ENCODE measurements at places on chromosomes 6 and 20.
A peak's percentile ranks its signal among the peaks of the same experiment; 100 is the strongest.

DNA sequence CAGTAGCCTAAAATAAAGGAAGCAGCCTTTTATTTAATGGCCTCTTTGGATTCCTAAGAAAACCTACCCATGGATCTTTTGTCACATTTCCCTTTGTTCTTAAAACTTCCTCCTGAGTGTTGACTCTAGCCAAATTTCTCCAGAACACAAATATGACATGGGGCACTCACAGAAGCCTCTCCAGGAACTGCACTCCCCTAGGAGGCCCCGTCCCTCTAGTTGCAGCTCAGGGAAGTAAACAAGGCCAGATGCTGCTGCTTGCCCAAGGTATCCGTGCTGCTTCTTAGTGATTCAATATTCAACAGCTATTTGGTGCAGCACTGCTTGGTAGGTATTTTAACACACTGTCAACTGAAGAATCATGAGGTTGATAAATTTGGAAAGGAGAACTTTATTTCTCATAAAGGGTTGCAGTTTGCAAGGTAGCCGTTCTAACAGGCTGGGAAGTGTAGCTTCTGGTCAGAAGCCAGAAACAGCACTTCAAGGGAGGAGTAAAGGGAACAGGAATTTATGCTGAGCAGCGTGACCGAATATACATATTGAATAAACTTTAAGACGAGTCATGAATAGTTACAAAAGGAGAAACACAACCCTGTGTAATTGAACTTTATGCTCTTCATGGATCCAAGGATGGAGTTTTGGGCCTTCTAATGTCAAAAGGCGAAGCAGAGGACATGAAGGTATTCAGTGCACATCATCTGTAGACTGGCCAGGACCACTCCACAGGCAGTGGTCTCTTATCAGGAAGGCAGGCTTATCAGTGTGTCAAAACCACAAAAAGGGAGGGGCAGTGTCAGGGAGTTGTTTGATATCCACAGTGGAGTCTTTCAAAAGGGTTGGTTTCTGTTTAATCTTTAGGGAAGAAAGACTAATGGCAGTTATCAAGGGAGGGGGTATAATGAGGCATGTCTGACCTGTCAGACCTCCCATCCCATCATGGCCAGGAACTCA is 63.3 kb downstream of the CD24 start:
- no peak for DNase-seq

- no peak for DNase-seq
These were observed 243.0 kb upstream of the RIN2 start for GRCh38 chr20:19515074-19515473.

GRCh38 chr20:45835329-45835765 is 1.7 kb downstream of the SNX21 start:
- no peak for DNase-seq

DNA sequence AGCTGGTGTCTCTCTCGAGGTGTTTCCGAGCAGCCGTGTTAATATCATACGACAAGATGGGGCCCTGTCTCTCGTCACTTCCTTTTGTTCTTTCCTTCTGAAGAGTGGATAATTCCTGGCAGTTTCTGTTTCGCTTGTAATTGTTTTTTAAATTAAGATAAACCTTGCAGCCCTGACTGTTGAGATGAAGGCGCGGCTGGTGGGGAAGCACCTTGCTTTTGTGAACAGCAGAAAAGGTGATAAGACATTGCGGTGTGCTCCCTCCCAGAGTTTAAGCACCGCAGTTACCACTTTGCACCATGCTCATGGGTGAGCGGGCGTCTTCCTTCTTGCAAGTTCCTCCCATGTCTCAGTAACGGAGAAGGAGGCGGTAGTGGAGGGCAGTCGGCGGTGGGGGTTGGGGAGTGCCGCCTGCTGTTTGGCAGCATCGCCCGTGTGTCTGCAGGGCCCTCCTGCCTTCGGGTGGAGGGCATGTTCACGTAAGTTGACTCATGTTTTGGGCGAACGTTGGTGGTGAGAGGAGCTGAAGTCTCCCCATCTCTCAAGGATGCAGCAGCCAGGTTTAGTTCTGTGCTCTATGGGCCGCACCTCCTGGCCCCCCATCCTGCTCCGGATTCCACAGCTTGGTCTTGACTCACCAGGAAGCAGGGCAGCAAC is 345.9 kb downstream of the TAF4 start:
- peak; percentile 56 for DNase-seq

DNA sequence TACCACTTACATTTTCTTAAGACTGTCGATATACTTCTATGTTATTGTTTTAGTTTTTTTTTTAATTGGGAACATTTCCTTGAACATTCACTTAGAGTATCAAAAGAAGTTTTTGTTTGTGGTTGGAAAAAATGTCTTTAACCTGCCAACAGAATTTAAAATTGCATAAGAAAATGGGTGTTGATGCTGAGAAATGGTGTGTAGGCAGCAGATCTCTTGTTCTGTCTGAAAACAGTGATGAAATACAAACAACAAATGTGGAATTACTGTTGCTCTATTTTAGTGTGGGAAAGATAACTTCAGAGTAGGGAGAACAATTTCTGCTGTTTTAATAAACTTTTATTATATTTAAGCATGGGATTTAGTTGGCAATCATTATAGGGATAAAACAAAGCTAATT is 293.5 kb downstream of the CDKAL1 start:
- DNase-seq, result no peak

DNA sequence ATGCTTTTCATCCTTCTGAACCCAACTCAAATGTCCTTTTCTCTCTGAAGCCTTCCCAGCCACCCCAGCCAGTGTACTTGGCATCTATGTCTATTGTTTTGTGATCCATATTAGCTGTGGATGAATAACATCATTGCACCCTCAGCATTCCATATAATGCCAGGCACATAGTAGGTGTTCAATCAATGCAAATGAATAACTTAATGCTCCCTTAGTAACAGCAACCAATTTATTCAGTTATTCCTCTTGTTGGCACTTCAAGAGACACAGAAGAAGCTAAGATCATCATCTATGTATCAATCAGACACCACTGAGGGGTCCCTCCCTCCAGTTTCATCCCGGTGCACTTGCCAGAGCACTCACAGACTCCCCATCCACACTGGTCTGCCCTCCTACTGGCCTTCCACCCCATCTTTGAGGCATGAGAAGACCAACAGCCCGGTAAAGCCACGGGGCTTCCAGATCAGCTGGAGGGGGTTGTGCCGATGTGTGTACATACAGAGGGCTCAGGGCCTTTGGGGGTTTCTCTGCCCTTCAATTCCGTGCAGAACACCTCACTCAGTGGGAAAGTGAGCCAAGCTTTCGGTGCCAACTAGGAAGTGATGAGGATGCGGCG is 2.4 kb upstream of the TAF8 start:
- DNase-seq, result no peak

- no peak for DNase-seq
These were observed 207.0 kb downstream of the THBS2 start for GRCh38 chr6:169046483-169047192.

DNA sequence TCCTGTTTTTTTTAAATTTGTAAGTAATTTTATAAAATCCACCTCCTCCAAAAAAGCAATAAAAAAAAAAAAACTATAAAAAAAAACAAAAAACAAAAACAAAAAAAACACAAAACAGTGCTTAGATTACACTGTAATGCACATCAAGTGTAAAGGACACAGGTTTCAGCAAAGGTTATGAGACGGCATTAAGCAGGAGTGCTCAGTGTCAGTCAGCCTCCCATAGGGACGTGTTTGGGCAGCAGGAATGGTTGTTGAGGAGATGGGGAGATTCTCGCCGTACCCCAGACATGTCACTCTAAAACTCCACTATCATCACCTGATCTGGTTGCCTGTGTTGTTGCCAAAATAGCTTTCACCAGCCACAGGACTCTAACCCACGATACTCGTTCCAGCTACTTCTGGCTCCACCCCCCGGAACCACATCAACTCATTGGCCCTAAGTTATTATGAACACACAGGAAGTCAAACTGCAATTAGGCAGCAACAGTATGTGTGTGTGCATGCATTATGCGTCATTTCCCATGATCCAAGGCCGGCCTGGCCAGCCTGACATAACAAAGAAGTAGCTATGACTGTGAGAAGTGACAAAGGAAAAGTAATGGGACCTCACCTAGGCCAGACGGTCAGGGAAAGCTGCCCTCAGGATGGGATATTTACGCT is 28.7 kb downstream of the ECT2L start:
- DNase-seq, result peak; percentile 36

DNA sequence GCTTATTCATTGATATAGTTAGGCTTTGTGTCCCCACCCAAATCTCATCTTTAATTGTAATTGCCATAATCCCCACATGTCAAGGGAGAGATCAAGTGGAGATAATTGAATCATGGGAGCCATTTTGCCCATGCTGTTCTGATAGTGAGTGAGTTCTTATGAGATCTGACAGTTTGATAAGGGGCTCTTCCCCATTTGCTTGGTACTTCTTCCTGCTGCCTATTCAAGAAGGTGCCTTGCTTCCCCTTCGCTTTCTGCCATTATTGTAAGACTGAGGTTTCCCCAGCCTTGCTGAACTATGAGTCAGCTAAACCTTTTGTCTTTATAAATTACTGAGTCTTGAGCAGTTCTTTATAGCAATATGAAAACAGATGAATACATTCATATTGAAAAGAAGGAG is 45.6 kb downstream of the CENPW start:
- no peak for DNase-seq

DNA sequence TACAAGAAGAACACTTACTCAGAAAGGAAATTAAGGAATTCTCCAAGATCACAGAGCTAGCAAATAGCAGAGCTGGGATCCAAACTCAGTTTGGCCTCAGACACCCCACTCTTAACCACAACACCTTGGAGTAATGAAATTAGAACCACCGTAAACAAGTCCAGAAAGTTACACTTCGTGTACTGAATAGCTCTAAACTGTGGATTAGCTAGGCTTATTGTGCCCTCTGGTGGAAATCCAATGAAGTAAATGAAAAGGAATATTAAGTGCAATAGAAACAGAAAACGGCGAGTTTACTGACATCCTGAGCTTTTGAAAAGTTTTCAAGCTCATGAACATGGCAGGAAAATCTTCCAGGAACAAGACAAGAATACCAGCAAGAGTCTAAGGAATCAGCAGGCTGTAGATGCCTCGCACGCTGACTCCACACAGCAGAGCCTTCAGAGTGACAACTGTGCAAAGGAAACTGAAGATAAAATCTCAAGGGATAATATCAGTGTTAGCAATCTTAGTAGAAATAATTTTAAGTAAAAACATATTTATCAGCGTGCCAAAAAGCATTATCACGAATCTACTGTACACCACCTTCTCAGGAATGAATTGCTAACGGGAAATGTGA is 34.6 kb downstream of the FBXO5 start:
- DNase-seq, result no peak

GRCh38 chr6:163356324-163356723 is 58.2 kb upstream of the QKI start:
- DNase-seq, result no peak

DNA sequence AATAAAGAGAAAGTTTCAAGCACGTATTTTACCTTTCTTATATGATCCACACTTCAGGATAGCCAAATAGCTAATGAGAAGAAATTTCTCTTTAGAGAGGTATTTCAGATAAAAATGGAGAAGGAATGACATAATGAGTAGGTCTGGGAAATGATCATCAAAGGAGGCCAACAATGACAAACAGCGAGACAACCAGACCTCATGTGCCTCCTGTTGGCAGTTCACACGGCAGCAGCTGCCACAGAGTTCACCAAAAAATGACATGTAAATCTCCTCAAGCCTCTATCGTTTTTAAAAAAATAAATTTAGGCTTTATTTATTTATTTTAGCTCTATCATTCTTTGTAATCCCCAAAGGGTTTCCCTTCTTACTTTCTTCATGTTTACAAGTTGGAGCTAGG is 47.7 kb downstream of the SLC2A12 start:
- DNase-seq, result no peak

DNA sequence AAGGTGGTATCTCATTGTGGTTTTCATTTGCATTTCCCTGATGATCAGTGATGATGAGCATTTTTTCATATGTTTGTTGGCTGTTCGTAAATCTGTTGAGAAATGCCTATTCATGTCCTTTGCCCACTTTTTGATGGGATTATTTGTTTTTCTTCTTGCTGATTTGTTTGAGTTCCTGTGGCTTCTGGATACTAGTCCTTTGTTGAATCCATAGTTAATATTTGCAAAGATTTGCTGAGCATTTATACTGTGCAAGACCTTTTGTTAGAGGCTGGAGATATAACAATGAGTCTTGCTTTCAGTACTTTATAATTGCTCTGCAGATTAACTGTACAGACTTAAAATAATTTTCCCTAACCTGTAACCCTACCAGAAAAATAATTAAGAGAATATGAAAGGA is 35.6 kb downstream of the PDE7B start:
- DNase-seq, result no peak

GRCh38 chr6:46221222-46221793 is 50.5 kb upstream of the ENPP5 start:
- DNase-seq, result no peak

- no peak for DNase-seq
These were observed 94.8 kb upstream of the CNKSR3 start for GRCh38 chr6:154605178-154605881.

DNA sequence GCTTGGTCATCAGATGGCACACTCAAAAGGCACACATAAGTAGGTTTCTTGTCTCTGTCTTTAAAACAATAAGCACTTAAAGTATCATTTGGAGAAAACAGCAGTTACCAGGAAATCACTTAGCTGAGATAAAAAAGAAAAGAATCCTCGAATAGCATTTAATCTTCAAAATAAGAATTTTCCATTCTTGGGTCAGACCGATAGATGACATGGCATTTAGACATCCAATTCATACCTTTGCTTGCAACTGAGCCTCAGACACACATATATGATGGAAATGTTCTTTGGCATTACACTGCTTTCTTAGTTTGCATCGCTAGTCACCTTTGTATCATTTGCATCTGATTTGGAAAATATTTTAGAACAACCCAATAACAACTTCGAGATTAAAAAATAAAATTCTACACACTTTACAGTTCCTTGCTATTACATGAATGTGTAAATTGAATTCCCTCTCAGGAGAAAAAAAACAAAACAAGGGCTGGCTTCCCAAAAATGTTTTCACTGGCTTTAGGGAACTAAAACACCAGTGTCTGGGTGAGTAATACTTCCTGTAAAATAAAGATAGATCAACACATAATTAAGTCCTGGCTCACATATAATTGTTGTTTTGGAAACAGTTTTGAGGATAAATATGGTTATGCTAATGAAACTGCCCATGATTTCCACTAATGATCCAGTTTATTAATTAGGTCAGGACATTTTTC is 1.3 kb upstream of the RNF217 start:
- no peak for DNase-seq

DNA sequence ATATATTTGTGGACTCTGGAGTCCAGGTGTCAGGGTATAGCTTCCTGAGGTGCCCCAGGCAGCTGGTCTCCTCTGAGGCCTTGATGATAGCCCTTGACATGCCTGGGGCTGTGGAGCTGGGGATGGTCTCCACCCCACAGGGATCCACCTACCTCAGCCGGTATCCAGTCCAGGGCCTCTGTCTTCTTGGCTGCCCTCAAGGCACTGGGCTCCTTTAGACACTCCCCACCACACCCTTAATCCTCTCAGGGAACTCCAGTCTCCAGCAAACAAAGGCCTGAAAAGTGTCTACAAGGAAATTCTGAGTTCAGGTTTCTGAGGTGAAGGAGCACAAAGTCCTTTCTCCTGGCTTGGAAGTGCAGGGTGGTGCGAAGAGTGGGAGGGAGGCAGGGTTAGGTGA is 44.6 kb upstream of the DDR1 start:
- DNase-seq, result no peak

Data from stimulated activated CD8-positive, alpha-beta memory T cell treated with anti-CD3 and anti-CD28 coated beads, Interleukin-4, amount 100 ng/mL, for 48 hours (primary cell).